ENCODE measurements at places on chromosomes 11 and 22.
A peak's percentile ranks its signal among the peaks of the same experiment; 100 is the strongest.

DNA sequence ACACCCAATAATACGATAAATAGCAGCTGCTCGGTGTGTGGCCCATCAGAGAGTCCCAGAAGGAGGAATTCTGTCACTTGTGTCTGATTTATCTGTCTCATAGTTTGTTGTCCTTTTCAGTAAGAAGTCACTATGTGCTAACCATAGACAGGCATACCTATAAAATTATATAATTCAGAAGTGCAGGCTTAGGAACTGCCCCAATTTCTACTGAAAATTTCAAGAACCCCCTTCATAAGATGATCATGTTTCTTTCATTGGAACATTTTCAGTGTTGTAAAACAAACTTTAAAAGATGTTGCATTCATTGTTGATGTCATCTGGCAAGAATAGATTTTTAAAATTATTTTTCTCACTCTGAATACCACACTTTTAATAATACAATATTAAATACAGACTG is at the start of gene OR2D2:
Gene OR2D2 (minus strand): TSS at position 101 of the 400 bp plus-strand sequence. CDS start 0 bp downstream, at position 101.
- DNase-seq = no peak

GRCh38 chr11:47863189-47863897 is 15.2 kb upstream of the NUP160 start:
- no peak for DNase-seq

- no peak for DNase-seq
Observed at GRCh38 chr11:7982582-7983119, 4.5 kb upstream of the EIF3F start.

DNA sequence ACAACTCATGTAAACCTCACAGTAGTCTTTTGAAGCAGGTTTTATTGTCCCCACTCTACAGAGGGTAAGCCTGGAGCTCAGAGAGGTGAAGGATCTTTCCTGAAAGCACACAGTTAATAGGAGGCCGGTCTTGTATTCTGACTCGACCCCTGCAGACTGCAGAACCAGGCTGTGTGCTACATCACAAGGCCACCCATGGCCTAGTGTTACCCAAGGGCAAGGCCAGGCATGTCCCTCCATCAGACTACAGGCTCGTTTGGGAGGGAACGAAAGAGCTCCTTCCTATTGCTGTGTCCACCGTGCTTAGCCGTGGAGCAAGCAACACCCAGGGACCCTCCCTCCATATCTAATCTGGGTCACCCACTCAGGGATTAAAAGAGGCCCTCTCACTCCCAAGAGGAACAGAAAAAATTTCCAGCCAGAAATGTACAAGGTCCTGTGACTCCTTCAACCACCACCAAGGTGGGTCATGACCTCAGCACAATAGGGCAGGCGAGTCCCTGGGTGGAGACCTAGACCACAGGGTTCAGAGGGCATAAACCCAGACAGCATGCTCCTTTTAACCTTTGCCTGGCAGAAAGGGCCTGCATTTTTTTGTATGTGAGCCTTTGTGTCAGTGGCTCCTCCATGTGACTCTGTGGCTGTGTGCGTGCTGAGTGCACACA is 6.3 kb upstream of the SMIM35 start:
- no peak for DNase-seq

DNA sequence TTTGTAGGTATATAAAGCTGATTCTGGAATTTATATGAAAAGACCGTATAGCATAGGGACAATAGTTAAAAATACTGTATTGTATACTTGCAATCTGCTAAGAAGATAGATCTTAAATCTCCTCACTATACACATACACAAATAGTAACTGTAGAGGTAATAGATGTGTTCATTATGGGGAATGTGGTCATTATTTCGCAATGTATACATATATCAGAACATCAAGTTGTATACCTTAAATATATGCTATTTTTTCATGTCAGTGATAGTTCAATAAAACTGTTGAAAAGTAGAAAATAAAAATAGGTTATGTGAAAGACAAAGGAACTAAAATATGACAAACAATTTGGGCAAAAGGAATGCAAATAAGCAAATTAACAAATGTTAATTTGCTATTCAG is 35.2 kb upstream of the LIN7C start:
- no peak for DNase-seq

DNA sequence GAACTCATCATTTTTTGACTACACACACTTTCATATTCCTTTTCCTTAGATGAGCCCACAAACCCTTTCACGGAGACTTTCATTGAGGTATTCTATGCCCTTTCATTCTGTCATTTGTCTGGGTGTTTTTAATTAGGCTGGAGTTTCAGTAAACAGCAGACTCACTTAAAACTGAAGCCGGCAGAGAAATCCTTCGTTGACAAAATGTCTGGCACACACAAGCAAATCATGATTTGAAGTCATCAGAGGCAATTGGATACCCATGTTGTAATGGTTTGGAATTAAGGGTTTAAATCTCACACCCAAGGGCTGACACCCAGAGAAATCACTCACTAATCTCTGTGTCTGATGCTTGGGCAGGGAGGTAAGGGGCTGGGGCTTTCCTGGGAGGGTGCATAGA is 127.1 kb downstream of the EHF start:
- no peak for DNase-seq

DNA sequence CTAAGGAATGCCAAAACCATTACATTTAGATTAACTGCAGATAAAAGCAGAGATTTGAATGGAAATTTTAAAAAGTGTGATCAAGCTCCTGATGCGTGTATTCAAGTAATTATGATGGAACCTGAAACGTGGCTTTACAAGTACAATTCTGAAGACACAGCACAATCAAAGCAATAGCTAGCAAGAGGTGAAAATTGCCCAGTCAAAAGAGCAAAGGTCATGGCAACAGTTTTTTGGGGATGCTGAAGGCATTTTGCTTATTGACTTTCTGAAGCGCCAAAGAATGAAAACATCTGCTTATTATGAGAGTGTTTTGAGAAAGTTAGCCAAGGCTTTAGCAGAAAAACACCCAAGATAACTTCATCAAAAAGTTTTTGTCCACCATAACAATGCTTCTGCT is 389.6 kb upstream of the TENM4 start:
- no peak for DNase-seq

DNA sequence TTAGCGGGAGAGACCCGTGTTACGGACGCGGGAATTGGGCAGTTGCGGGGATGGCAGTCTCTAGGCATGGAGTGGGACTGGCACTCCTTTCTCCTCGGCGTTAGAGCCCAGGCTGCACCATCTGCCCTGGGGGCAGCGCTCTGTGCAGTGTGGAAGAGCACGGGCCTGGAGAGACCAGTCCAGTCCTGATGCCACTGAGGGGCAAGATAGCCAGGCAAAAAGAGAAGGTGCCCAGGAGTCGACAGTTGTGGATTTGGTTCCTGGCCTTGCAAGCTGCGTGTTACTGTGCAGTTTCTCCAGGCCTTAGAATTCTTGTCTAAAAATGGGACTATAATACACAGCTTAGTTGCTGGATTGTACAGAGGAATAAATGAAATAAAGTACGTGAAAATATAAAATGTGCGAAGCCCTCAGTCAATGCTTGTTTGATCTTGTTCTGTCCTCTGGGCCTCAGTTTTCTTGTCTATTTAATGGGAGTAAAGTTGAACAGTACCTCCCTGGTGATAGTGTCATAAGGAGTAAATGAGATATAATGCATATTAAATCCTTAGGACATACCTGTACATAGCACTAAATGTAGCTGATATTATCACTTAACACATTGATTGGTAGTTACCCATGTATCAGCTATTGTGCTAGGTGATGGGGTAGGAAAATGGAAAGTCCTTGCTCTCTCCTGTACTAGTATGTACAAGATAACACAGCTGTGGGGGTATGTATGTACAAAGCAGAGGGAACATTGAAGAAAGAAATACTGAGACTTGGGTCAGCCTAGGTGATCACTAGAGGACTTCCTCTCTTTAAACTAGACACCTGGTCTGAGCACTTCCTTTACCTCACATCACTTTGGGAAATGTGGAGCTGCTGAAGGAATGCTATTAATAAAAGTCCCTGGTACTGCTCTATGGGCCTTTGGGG is 1.2 kb downstream of the ATXN10 start:
- DNase-seq = no peak

DNA sequence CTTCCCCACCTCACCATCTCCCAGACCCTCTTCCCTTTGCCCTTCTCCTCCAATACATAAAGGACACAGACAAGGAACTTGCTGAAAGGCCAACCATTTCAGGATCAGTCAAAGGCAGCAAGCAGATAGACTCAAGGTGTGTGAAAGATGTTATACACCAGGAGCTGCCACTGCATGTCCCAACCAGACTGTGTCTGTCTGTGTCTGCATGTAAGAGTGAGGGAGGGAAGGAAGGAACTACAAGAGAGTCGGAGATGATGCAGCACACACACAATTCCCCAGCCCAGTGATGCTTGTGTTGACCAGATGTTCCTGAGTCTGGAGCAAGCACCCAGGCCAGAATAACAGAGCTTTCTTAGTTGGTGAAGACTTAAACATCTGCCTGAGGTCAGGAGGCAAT is 58.2 kb downstream of the TIMP3 start:
- no peak for DNase-seq

DNA sequence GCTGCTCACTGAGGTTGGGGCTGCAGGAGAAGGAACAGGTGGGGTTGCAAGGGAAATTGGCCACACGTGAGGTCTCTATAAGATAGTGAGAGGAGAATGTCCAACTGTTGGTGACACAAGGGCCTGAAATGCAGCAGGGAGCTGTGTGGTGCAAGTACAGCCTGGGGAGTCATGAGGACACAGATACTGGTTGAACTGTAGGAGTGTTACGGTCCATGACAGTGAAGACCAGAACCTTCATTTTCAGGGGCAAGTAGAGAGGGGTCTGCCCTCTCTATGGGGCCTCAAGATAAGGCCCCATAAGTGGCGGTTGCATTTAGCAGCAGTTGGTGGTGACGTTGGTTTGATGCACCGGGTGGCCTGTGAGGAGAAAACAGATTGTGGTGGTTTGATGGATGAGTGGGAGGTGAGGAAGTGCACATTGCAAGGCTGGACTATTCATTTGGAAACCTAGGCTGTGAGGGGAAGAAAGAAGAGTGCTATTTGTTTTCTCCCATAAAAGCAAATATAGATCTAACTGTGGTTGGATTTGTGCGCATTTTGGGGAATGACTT is 39.4 kb downstream of the MICAL2 start:
- DNase-seq = peak; percentile 51

DNA sequence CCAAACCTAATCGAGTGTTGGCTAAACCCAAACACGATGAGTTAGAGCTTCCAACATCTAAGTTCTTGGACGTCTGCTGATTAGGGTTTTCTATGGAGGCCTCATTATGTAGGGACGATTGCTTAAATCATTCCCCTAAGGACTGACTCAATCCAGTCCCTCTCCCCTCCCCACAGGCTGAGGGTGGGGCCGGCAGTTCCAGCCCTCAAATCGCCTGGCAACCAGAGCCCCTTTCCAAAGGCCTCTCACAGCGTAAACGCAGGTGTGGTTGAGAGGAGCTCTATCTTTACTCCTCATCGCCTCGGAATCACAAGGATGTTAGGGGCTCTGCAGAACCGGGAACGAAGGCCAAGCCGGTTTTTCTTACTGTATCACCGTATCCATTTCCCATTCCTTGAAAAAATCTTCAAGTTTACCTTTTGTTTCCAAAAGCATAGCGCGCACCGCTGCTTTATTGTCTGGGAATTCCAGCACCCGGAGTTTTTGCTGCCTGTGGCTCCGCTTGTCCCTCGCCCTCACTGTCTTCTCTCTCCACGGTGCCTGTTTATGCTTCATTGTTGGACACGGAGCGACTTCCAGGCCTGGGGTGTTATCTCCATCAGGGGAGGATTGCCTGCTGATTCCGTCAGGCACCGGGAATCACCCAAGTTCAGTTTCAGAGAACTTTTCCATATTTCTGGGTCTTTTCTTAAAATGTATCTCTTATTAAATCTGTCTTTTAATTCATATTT is 13.8 kb upstream of the IFITM3 start:
- DNase-seq = no peak

DNA sequence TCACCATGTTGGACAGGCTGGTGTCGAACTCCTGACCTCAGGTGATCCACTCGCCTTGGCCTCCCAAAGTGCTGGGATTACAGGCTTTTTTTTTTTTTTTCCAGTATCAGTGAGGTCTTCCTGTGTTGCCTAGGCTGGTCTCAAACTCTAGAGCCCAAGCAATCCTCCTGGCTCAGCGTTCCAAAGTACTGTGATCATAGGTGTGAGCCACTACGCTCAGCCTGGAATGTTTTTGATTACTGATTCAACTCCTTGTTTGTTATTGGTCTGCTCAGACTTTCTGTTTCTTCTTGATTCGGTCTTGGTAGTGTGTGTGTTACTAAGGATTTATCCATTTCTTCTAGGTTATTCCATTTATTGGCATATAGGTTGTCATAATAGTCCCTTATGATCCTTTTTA is 31.3 kb downstream of the NAGA start:
- DNase-seq = no peak

GRCh38 chr11:128904656-128905344 is 13.6 kb downstream of the KCNJ5 start:
- no peak for DNase-seq

DNA sequence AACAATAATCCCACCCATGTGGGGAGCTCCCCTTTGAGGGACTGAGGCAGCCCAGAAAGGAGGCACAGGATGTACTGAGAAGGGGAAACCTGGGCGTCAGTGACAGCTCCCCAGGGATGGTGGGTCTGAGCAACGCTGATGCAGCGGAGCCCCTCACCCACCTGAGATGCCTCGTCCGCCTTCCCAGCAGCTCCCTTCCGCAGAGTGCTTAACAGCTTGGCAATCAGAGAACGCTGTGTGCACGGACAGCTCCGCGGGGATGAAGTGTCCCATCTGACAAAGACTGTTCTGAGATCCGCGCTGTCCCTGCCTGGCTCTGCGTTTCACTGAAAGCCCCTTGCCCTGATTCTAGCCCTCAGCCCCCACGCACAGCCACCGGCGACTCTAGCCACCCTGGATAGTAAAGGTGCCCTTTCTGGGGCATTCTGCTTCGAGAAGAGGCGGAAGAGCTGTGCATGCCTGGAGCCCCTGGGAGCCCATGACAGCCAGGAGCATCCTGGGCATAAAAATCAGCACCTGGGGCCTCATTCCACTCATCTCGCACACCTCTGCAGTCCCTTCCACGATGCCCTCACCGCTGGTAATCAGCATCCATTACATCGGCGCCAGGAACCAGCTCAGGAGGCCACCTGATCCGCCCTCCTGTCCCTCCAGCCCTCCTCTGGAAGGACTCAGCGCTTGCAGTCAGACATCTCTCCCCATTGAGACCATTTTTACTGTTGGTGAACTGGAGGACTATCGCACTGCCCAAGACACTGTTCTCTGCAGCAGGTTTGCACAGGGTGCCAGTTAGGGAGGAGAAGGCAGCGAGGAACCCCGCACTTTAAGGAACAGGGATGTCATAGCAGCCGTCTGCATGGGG is 10.7 kb downstream of the KCNJ5 start:
- DNase-seq = no peak

- no peak for DNase-seq
Observed at GRCh38 chr11:2662430-2663299, 37.1 kb downstream of the KCNQ1OT1 start.
